ENCODE measurements at places on chromosomes 3 and 15. TPM values are rescaled to one million over a fixed set of nuclear protein-coding genes. Genes with fewer than 3 reads are reported as not detected.

- no peak for DNase-seq
These were observed 174.9 kb downstream of the SMAD6 start for GRCh38 chr15:66876731-66877476.

DNA sequence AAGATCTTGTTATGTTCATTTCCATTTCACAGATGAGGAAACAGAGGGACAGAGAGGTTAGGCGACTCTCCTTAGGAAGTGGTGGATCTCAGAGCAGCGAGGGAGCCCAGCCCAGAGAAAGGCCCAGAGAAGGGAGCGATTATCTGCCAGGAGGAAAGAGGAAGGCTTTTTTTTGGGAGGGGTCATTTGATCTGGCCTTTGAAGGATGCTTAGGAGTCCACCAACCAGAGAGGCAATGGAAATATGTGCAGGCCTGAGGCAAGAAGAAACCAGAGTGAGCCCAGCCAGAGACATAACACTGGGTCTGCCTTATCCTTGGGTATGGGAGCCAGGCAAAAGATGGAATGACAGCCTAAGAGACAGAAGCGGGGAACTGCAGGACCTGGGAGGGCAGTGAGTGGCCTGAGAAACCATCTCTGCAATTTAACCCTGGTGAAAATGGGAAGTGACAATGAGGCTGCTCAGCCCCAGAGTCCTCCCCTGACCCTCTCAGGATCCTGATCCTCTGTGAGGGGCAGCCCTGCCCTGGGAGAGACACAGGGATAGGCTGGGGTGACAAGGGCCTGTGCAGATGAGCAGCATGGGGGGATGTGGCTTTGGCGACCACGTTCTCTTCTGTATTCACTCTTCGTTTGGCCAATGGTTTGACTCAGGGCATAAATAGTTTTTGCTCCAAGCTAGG is 163.2 kb downstream of the WNT7A start:
- no peak for DNase-seq

GRCh38 chr3:177994976-177995375 is 541.3 kb upstream of the KCNMB2 start:
- DNase-seq = no peak

DNA sequence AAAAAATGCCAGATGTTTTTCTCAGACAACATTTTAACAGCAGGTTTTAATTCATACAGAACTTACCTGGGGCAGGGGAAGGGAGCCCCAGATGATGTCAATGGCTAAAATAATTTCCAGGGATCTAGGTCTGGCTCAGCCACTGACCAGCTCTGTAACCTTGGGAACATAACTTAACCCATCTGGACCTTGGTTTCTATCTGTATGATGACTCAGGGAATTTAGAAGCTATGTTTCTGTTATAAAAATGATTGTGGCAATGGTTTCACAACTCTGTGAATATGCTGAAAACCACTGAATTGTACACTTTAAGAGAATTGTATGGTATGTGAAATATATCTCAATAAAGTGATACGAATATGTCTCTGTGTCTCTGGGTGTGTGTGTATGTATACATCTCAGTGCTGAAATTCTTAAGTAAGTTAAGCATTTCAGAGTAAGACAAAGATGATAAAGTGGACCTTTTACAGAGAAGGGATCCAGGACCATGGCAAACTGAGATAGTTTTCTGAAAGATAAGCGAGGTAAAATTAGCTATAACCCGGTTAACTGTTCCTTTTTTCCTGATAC is 2.9 kb downstream of the SH3GL3 start:
- no peak for DNase-seq

DNA sequence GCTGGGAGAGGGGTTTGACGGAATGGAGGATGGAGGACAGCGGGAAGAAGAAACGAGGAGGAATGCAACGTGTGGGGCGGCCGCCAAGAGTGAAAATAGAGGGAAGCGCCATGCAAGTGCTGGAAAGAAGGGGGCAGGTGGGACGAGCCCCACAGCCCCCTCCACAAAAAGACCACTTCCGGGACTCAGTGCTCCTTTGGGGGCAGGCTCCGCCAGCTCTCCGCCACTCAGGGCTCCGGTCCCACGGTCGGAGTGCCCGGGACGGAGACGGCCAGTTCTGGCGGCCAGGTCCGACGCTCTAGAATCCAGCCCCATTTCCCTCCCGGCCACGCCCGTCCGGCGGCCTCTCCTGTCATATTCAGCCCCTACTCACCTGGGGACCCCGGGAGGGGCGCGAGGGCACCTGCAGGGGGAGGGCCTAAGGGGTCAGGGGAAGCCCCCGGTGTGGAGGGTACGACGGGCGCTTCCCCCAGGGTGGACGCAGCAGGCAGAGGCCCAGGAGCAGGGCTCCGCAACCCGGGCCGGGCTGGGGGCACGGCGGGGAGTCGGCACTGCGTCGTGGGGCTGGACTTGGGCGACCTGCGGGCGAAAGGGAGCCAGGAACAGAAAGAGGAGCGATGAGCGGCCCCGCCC is 25.5 kb upstream of the CSPG4 start:
- DNase-seq = no peak

The MYL3 gene
- polyA plus RNA-seq = not detected

Measured in immature natural killer cell (primary cell).